Fibroblast of villous mesenchyme (primary cell): ENCODE measurements at places on chromosomes 5 and 9.

DNA sequence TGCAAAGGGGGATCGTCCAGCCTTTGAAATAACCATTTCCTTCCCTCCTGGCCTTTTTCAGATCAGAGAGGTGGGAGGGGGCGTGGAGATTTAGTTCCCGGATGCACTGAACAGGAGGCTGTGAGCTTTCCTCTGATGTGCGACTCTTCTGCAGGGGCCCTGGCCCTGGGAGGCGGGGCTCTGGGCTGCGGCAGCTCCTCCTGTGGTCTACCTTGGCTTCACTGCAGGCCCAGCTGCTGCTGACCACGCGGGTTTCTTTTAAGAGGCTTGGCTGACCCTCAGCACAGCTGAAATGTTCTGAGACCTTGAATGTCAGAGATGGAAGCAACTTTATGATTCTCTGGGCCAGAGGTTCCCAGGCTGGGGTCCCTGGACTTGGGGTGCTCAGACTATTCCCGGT, 27.0 kb upstream of the COL15A1 start:
- DNase-seq: peak; percentile 90

- no peak for DNase-seq
These were observed 384.1 kb downstream of the DMRT2 start for GRCh38 chr9:1434052-1434767.

DNA sequence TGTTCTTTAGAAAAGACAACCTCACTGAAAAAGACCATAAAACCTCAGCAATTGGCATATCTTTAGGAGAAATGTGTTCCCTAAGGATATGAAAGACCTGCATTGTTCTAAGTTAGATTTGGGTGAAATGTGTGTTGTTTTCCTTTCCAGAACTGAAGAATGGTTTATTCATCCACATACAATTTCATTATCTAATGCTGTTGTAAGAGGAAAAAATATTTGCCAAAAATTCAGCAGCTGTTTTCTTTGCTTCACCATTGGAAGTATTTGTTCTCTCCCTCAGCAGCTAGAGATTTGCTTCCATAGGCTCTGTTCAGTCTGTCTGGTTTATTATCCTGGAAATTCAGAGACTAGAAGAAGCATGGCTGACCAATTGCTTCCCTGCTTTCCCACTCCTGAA, 150.9 kb downstream of the ISOC1 start:
- no peak for DNase-seq

DNA sequence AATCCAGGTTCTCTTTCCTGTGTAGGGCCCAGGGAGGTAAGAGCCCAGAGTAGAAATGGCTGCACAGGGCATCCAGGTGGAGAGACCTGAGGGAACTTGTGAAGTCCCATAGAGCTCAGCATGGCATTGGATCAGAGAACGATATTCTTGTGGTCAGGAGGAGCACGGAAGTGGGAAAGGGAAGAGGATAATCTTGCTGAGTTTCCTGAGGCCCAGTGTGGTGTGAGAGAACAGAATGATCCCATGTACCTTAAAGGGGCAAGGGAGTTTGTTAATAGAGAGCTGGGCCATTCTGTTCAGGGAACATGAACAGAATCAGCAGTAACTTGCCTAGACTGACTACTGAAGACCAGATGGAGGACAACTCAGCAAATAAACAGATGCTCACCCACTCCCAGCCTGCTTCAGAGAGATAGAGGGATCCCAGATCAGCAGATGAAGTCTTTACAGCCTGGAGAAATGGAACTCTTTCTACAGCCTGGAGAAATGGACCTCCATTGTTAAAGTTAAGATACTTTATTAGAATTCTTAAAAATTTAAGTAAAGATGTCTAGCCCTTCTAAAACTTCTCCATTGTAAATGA, 119.7 kb upstream of the ELL2 start:
- peak; percentile 39 for DNase-seq

GRCh38 chr5:82396871-82397514, 118.8 kb upstream of the RPS23 start:
- DNase-seq: peak; percentile 100

DNA sequence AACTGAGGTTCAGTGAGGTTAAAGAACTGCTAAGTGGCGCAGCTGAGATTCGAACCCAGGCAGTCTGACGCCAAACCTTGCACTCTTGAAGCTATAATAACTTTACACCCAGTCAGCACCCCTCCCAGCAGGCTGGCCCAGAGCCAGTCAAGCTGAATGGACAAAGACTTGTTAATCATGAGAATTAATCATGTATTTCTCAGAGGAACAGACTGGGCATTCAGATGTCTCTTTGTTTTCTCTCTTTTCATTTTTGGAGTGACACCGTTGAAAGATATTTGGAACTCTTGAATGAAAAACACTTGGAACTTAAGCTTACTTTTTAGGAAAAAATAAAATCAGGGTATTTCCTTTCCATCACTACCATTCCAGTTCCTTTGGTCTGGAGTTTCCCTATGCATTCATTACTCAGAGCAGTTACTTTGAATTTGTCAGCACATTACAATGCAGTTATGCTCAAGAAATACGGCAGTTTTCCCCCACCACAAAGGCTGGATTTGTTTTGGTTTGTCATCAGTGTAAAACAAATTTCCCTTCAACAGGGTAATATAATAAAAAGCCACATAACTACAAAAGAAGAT, 22.6 kb upstream of the MAMDC2 start:
- DNase-seq: peak; percentile 65

- no peak for DNase-seq
These were observed 110.9 kb downstream of the NXNL2 start for GRCh38 chr9:88645879-88646199.

- DNase-seq: no peak
These were observed 126.8 kb downstream of the STK32A start for GRCh38 chr5:147361441-147362175.

GRCh38 chr5:107248066-107248695, 422.6 kb downstream of the EFNA5 start:
- peak; percentile 42 for DNase-seq

- no peak for DNase-seq
These were observed 326.7 kb upstream of the GRAMD2B start for GRCh38 chr5:126096442-126097006.

GRCh38 chr9:97502984-97503861, 1.8 kb downstream of the TMOD1 start:
- DNase-seq: no peak

DNA sequence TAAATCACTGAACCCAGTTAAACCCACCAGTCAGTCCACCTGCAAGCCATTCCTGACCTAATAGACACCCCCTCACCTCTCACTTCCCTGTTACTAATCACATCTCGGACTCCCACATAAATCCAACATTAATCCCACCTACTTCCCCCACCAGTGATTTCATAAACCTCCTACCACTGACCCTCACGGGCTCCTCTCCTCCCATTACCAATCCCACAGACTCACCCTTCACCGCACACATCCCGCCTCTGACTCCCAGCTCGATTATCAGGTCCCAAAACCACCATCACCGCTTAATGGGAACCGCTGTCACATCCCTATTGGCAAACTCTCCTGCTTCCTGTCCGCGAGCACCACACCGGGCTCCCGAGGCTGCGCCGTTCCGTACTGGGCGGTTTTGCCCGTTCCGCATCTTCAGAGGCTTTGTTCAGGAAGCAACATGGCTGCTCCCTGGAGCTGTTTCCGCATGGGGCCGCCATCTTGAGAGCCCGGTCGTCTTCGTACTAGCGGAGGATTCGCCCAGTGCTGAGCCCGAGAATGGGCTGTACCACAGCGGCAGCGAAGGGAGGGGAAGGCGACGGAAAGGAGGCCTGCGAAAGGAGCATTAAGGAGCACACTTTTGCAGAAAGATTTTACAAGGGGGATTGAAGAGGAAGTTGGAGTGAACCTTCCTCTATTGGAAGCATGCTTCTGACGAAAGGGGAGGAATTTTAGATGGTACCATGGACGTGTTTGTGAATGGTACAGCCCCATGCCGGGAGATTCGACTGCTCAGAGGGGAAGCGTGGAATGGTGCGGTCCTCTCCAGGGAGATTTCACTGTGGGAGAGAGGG, at the start of gene ZNF300:
Gene ZNF300, minus strand, starts transcription at position 502 of the 833 bp plus-strand sequence. CDS start 1,825 bp downstream, outside the sequence.
- DNase-seq: peak; percentile 96

DNA sequence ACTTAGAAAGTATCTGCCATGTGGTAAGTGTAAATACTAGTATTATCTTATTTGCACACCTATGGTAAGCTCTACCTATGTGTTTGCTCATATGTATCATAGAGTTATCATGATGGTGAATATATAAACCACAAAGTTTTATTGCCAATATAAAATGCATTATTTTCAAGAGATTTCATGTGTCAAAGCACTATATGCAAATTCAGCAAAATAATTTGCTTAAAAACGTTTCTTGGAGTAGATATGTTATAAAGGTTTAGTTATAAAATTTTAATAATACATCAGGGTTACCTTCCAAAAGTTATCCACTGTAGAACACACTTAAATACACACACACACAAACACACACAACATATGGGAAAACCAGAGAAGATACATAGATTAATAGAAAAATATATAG, 1431.7 kb upstream of the C9orf72 start:
- no peak for DNase-seq

DNA sequence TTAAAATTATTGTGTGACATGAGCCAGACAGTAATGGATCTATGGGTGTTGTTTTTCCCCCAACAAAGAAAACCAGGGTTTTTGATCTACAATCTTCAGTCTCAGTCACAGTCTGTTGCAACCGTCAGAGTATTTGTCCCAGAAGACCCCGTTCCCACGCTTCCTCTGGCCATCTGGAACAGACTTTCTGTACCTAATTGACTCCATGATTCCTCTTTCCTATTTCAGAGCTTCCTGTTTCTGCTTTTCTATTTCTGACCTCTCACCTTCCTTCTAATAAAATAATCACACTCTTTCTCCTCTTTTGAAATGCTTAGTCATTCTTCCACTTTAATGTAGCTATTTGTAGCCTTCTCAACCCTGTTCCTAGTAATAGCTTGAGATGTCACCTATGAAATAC, 1044.8 kb downstream of the DTWD2 start:
- DNase-seq: peak; percentile 11

GRCh38 chr5:111389390-111390082, 122.8 kb downstream of the STARD4 start:
- peak; percentile 46 for DNase-seq

- DNase-seq: no peak
These were observed 192.4 kb downstream of the MAST4 start for GRCh38 chr5:66788556-66788955.

- peak; percentile 48 for DNase-seq
These were observed 116.1 kb downstream of the KDM4C start for GRCh38 chr9:6873857-6874256.

GRCh38 chr5:146799231-146799630, 79.3 kb downstream of the PPP2R2B start:
- no peak for DNase-seq

DNA sequence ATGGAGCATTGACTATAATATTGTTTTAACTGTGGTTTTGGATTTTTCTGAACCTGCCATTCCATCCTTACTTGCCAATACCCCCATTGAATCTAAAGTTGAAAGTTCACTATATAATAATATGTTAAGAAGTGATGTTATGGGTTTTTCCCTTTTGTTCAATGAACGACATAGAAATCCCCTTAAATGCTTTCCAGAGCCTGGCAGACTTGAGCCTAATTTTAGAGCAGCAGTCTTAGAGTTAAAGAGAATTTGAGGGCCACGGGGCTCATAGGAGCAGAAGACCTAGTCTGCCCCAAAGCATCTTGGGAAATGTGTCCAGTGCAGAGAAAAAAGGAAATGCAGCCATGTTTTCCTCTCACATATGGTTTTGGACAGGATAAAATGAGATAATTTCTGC, 146.1 kb upstream of the SLC44A1 start:
- no peak for DNase-seq

DNA sequence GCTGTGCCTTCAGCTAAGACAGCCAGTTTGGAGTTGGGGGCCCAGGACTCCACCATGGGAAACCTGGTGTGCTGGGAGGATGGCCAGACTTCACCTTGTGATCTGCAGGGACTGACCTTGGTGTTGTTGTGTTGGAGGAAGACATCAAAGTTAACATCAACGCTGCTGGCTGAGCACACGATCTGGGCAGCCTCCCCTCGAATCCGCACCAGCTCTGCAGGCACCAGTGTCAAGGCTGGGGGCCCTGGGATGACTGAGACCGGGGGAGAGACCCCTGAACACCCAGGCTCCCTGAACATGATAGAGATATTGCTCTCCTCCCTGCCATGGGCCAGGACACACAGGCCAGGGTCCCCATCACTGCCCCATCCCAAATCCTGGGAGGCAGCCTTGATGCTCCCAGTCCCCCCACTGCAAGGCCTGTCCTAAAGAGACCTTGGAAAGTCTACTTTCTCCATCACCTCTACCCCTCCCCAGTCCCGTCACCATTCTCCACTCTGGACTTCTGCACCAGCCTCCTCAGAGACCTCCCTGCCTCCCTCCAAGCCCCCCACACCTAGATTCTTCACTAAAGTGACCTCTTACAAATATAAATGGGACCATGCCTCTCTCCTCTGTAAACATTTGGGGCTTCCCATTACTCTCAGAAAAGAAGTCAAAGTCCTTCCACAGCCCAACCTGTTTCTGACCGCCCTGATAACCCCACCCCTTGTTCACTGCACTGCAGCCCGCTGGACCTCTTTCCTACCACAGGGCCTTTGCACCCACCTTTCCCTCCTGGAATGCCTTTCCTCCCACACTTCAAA, 8.2 kb downstream of the CSF1R start:
- no peak for DNase-seq

GRCh38 chr5:68873198-68873597, 220.6 kb upstream of the SLC30A5 start:
- DNase-seq: no peak

- peak; percentile 68 for DNase-seq
These were observed 72.7 kb upstream of the FCN2 start for GRCh38 chr9:134807716-134808446.

GRCh38 chr5:109215040-109215439, 194.7 kb downstream of the PJA2 start:
- DNase-seq: no peak

DNA sequence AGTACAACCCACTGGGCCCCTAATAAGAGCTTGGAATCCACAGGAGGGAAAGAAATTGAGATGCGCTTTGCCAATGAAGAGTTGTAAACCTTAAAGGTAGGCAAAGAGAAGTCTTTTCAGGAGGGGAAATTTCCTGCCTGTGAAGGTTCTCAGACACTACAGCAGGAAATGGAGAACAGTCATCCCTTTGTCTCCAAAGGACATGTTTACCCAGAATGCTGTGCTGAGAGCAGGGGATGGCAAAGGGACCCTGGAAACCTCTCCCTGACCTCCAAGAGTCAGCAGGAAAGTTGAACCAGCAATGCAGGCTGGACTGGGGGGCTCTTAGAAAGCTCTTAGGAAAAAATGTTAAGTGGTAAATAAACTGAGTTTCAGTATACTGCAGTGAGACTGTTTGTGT, 103.2 kb downstream of the AK8 start:
- no peak for DNase-seq

DNA sequence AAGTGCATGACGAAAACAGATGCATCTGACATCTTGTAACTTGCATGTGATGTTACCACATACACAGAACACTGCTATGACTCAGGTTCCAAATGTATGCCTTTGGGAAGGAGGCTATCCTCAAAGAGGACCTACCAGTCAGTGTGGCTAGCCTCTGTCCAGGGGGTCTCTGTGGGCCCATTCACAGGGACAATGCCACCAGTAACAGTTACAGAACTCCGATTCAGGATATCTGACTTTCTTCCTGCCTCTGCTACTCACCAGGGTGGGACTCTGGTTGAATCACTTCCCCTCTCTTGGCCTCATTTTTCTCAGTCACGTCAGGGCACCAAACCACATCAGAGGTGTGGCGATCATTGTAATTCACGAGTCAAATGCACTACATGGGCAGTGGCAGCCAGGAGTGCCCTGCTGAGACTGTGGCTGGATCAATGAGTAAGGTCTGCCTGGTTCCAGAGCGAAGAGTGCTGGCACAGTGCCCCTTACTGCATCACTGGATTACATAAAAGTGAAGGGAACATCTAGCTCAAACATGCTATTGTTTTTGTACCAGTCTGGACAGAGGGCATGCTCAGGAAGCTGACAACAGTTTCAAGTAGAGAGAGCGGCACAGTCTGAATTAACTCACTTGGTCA, 13.2 kb downstream of the ATOX1 start:
- DNase-seq: peak; percentile 75
